ENCODE measurements at places on chromosomes 16 and 17. TPM values are rescaled to one million over a fixed set of nuclear protein-coding genes. Genes with fewer than 3 reads are reported as not detected.

The IGF2BP1 gene
- total RNA-seq: 17.6 TPM

The ATP2C2 gene
- total RNA-seq: 30.5 TPM

The CMTM2 gene
- 0.95 TPM for total RNA-seq

The SEZ6L2 gene
- total RNA-seq: 68.9 TPM

The PRAC1 gene
- total RNA-seq: not detected

The PPL gene
- total RNA-seq: 75.0 TPM

The HOXB1 gene
- not detected for total RNA-seq

The GIT1 gene
- 46.3 TPM for total RNA-seq

The SSTR5 gene
- total RNA-seq: not detected

The TBX21 gene
- total RNA-seq: not detected

The NKD1 gene
- 0.20 TPM for total RNA-seq

The GID4 gene
- 7.4 TPM for total RNA-seq

The ZDHHC1 gene
- total RNA-seq: 24.4 TPM

The KRTAP2-1 gene
- total RNA-seq: not detected

The KRT31 gene
- total RNA-seq: not detected

The FNDC8 gene
- not detected for total RNA-seq

The CNTNAP4 gene
- not detected for total RNA-seq

The KRTAP4-6 gene
- total RNA-seq: not detected

The TMEM235 gene
- not detected for total RNA-seq

All from Calu3 (cell line).